Hepatocyte (in vitro differentiated cells): ENCODE measurements at places on chromosomes 5 and 9. TPM values are rescaled to one million over a fixed set of nuclear protein-coding genes. Genes with fewer than 3 reads are reported as not detected.
A peak's percentile ranks its signal among the peaks of the same experiment; 100 is the strongest.

AIF1L gene
- 4.2 and 5.3 TPM in 2 replicates for total RNA-seq

DND1 gene
- 0.36 and 1.3 TPM in 2 replicates for total RNA-seq

TNFSF8 gene
- total RNA-seq: not detected in 2 replicates

ARL14EPL gene
- 0.07 TPM in 1 of 2 replicates, not detected in the other for total RNA-seq

SLC22A5 gene
- total RNA-seq: 16.3 and 20.8 TPM in 2 replicates

- no peak for DNase-seq
- H3K4me3 ChIP-seq: no peak overlapping the region
- no peaks in the 10 kb centered on the region for H3K27me3 ChIP-seq
- H3K36me3 ChIP-seq: no peaks in the 10 kb centered on the region
- no peak overlapping the region for H3K27ac ChIP-seq
Measured at GRCh38 chr9:3968891-3969290, 331.0 kb downstream of the GLIS3 start.

DNA sequence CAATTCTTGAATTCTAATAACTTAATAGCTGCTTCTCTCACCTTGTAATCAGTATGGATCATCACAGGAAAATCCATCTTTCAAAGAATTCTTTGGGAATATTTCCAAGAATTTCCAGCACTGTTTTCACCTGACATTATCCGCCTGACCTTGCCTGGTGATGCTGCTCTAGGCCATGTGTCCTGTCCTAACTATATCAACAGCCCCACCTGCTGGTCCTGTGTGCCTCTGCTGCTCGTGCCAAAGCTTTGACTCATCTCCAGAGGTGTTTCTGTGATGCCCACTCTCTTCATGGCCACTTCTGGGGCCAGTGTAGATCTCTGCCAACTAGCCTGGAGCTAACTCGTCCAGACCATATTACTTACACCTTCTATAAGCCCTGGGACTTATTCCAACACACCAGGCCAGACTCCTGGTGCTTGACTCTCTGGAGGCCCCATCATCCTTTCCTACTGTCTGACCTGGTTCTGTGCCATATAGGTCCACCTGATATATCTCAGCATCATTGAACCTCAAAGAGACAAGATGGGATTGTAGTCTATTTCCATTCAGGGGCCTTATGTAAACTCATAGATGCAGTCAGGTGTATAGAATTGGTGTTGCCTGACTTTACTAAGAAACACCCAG lies 67.5 kb upstream of the CKMT2 start:
- H3K4me1 ChIP-seq: no peaks in the 10 kb centered on the region
- DNase-seq: peak; percentile 81
- no peaks in the 10 kb centered on the region for H3K27me3 ChIP-seq

GRCh38 chr9:130156672-130157071 lies 15.5 kb upstream of the NCS1 start:
- no peak overlapping the region for H3K4me3 ChIP-seq
- H3K27me3 ChIP-seq: no peaks in the 10 kb centered on the region
- no peaks in the 10 kb centered on the region for H3K36me3 ChIP-seq

DNA sequence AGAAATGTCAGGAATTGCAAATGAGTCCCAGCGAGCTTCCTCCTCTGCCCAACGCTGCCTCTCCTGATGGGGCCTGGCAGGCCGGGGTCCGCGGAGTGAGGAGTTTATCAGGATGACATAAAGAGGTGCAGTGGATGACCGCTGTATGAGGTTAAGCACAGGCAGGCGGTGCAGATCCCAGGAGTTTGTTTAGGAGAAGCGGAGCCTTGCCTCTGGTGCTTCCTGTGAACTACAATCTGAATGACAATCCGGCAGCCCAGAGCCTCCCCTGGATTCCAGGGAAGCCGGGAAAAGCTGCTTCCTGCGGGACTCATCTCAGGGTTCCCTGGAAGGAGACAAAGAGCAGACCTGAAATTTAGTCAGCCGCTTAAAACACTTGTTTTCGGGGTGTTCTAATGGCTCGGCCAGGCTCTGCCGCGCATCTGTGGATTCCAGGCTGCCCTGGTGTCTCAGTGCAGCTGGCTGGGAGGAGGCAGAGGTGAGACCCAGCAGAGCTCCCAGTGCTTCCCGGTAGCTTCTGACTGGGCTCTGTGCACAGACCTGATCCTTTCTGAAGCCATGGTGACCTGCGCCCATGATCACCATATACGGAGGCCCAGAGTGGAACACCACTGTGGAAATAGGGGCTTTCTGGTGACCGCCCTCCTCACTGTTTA lies 69.8 kb upstream of the IRX4 start:
- no peaks in the 10 kb centered on the region for H3K4me1 ChIP-seq
- peaks cover 19% of the 10 kb centered on the region for H3K27me3 ChIP-seq
- H3K4me3 ChIP-seq: no peak overlapping the region
- DNase-seq: no peak
- H3K36me3 ChIP-seq: no peaks in the 10 kb centered on the region

DNA sequence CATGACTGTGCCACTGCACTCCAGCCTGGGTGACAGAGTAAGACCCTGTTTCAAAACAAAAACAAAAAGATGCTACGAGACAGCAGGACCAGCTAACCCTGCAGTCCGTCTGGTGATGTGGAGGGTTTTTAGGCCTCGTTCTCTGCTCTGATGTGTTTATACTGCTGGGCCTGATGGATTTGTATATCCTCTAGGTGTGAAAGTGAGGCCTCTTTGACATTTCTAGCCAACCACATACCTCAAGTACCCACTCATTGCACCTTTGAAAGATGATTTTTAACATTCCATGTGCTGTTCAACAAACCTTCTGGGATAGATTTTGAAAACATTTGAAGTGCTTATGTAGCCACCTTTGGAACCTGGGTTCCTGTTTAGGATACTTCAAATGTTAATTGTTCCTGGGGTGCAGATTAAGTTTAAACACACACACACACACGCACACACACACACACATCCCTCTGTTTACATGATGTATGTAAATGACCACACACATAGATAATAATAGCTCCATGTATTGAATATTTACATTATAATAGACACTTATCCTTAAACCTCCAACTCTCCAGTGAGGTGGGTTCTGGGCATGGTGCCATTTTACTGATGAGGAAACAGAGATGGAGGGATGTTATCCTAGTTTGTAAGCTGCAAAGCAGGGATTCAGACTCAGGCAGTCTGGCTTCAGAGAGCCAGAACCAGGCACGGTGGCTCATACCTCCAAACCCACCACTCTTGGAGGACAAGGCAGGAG lies 48.8 kb upstream of the GOLPH3 start:
- no peaks in the 10 kb centered on the region for H3K36me3 ChIP-seq
- H3K4me3 ChIP-seq: no peak overlapping the region
- H3K27me3 ChIP-seq: no peaks in the 10 kb centered on the region
- H3K27ac ChIP-seq: no peak overlapping the region
- H3K4me1 ChIP-seq: no peaks in the 10 kb centered on the region

- H3K27ac ChIP-seq: peak overlapping the region; percentile 89
- H3K4me3 ChIP-seq: no peak overlapping the region
- no peaks in the 10 kb centered on the region for H3K36me3 ChIP-seq
- H3K4me1 ChIP-seq: peaks cover 27% of the 10 kb centered on the region
Measured at GRCh38 chr5:180785121-180785781, 17.4 kb downstream of the MGAT1 start.

- H3K36me3 ChIP-seq: no peaks in the 10 kb centered on the region
- no peaks in the 10 kb centered on the region for H3K27me3 ChIP-seq
- no peak overlapping the region for H3K4me3 ChIP-seq
- H3K4me1 ChIP-seq: peaks cover 35% of the 10 kb centered on the region
- peak overlapping the region; percentile 65 for H3K27ac ChIP-seq
Measured at GRCh38 chr9:136565086-136565714, 19.4 kb upstream of the NOTCH1 start.
